Activated CD4-positive, alpha-beta T cell treated with anti-CD3 and anti-CD28 coated beads, Interleukin-2, amount 10 ng/mL, durations not matched to agents 24 days and 14 days (primary cell): ENCODE measurements at places on chromosomes 16 and 17. TPM values are rescaled to one million over a fixed set of nuclear protein-coding genes. Genes with fewer than 3 reads are reported as not detected.

GRCh38 chr17:69864462-69864861 is 210.6 kb upstream of the KCNJ16 start:
- no peaks in the 10 kb centered on the region for H3K4me1 ChIP-seq
- no peak overlapping the region for H3K27ac ChIP-seq
- no peaks in the 10 kb centered on the region for H3K36me3 ChIP-seq
- no peak overlapping the region for H3K4me3 ChIP-seq

GRCh38 chr16:4664538-4665418 is 28.6 kb upstream of the NUDT16L1 start:
- peak overlapping the region; percentile 88 for H3K27ac ChIP-seq
- peaks cover 41% of the 10 kb centered on the region for H3K4me1 ChIP-seq
- peak; percentile 90 for DNase-seq
- H3K4me3 ChIP-seq = peak overlapping the region; percentile 77
- H3K27me3 ChIP-seq = no peaks in the 10 kb centered on the region

DNA sequence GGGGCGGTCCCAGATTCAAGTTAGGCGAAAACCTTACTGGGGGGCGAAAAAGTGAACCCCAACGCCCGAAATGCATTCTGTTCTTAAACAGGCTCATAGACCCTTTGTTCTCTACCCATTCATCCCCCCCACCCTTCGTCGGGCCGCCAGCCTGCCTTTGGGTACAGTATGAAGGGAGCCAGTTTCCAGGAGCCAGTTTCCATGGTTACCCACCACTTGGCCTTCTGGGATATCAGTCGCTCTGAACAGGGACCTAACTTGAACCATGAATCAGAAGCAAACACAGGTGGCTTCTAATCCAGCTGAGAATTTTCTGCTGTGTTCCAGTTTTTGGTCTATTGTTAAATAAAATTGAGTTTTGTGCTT is 532 bp downstream of the DHX40 start:
- H3K27ac ChIP-seq = peak overlapping the region; percentile 100
- peaks cover 11% of the 10 kb centered on the region for H3K36me3 ChIP-seq
- peaks cover 2% of the 10 kb centered on the region for H3K27me3 ChIP-seq
- peak; percentile 89 for DNase-seq
- H3K4me1 ChIP-seq = peaks cover 21% of the 10 kb centered on the region
- H3K4me3 ChIP-seq = peak overlapping the region; percentile 100

GRCh38 chr17:17810084-17810894 is 26.5 kb downstream of the SREBF1 start:
- peaks cover 10% of the 10 kb centered on the region for H3K4me1 ChIP-seq
- H3K27ac ChIP-seq = no peak overlapping the region
- H3K27me3 ChIP-seq = no peaks in the 10 kb centered on the region
- peaks cover 34% of the 10 kb centered on the region for H3K36me3 ChIP-seq
- H3K4me3 ChIP-seq = no peak overlapping the region

DNA sequence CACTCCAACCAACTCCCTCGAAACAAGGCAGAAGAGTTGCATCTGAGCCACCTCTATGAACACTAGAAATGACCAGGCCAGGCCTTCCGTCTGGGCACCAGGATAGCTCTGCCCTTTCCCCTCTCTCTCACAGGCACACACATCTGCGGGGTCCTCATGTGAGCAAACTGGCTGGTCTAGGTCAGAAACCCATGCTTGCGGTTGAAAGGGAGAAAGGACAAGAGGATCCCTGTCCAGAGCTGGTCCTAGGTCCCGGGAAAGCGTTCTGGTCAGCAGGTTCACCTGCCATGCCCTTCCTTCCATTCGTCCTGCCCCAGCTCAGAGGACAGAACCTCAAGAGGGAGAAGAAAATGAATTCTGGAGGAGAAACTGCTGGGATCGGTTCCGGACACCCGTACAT is 2.7 kb downstream of the MNT start:
- no peaks in the 10 kb centered on the region for H3K27me3 ChIP-seq
- H3K4me1 ChIP-seq = peaks cover 46% of the 10 kb centered on the region
- H3K36me3 ChIP-seq = peaks cover 8% of the 10 kb centered on the region
- peak overlapping the region; percentile 99 for H3K4me3 ChIP-seq

- no peaks in the 10 kb centered on the region for H3K27me3 ChIP-seq
- peaks cover 1% of the 10 kb centered on the region for H3K36me3 ChIP-seq
- peak overlapping the region; percentile 62 for H3K4me3 ChIP-seq
- peak; percentile 92 for DNase-seq
- peaks cover 50% of the 10 kb centered on the region for H3K4me1 ChIP-seq
These were observed 129.9 kb downstream of the MGAT5B start for GRCh38 chr17:76997981-76998531.

DNA sequence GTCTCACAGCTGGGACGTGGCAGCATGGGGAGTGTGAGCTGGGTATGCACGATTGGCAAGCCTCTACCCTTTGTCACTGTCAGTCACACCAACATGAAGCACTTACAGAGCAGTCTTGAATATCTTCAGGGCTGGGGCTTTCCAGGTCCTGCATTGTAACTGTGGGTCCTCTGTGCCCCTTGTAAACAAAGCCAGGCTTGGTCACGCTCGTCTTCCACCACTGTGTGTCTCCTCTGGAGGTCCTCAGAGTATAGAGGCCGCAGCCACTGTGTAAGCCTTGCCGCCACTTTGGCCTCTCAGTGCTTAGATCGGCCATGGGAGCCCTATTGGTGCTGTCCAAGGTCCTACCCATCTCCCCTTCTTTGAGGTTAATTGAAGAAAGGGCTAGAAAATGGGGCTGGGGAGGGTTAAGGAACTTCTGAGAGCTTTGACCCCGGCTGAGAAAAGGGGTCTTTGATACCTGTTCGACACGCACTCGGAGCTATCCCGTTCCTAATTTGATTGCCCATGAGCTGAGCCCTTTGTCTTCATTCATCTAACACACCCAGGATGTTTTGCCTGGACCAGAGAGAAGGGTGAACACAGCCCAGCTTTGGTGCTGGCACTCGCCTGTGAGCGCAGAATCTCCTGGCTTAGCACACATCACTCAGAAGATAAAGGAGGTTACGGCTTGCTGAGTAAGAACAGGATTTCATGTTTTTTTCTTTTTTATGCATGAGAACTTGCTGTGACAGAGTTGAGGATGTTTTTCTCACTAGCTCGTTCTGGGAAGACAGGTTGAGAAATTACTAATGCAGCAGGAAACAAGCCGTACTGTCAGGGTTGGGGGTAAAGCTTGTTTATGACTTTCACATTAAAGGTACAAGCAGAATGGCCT is 267.9 kb downstream of the CPPED1 start:
- no peaks in the 10 kb centered on the region for H3K27me3 ChIP-seq
- peaks cover 10% of the 10 kb centered on the region for H3K36me3 ChIP-seq
- H3K4me1 ChIP-seq = peaks cover 91% of the 10 kb centered on the region

GRCh38 chr17:79975498-79976134 is 60.1 kb downstream of the TBC1D16 start:
- DNase-seq = no peak
- H3K36me3 ChIP-seq = no peaks in the 10 kb centered on the region
- H3K27ac ChIP-seq = no peak overlapping the region
- peaks cover 2% of the 10 kb centered on the region for H3K27me3 ChIP-seq

- H3K4me3 ChIP-seq = no peak overlapping the region
- peaks cover 1% of the 10 kb centered on the region for H3K36me3 ChIP-seq
- H3K27ac ChIP-seq = no peak overlapping the region
- DNase-seq = no peak
These were observed 1.6 kb downstream of the DOC2B start for GRCh38 chr17:179781-180380.

DNA sequence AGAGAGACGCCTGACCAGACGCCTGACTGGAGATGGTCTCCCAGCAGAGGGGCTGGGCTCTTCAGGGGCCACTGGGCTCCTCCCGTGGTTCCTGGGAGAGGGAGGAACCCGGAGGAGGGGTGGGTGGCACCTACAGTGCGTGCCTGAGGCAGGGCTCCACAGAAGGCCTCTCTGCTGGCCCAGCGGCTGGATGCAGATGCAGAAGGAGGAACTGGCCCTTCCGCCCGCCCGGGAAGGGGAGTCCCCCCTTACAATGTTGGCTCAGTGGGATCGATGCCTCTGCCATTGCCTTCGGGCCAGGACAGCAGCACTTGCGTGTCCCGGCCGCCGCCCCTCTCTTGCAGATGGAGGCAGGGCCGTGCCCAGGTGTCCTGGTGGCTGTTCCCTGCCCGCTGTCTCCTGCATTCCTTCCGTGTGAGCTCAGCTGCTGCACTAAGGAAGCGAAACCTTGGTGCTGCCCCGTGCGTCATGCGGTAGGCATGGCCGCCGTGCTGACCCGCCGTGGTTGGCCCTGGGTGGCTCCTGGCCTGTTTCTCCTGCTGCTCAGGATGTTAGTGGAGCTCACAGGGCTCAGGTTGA is 15.1 kb downstream of the BAIAP2 start:
- no peaks in the 10 kb centered on the region for H3K36me3 ChIP-seq
- no peak overlapping the region for H3K27ac ChIP-seq
- DNase-seq = no peak

- H3K4me3 ChIP-seq = no peak overlapping the region
- H3K27me3 ChIP-seq = peaks cover 3% of the 10 kb centered on the region
- H3K4me1 ChIP-seq = no peaks in the 10 kb centered on the region
- H3K36me3 ChIP-seq = no peaks in the 10 kb centered on the region
- no peak overlapping the region for H3K27ac ChIP-seq
These were observed 352.8 kb downstream of the CDH13 start for GRCh38 chr16:82979406-82980111.

DNA sequence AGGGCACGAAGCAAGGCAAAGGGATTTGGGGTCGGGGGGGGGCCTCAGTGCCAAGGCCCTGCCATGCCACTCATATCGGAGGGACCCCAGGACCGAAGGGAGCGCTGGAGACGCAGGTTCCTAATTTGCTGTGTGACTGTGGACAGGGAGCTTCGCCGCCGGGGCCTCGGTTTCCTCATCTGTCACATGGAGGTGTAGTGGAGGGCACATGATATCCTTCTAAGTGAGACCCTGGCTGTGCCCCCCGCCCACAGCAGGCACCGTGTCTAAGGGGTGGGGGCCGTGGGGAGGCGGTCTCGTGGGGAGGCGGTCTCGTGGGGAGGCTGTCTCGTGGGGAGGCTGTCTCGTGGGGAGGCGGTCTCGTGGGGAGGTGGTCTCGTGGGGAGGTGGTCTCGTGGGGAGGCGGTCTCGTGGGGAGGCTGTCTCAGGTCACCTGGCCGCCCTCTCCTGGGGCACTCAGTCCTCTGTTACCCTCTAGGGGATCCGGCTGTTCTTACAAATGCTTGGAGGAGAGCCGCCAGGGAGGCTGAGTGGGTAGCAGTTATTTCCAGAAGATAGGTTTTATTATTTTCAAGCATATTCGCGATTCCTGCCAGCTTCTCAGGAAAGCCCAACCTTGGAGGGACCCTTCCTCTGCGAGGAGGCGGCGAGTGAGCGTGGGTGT is 205.0 kb downstream of the NTN1 start:
- DNase-seq = no peak
- no peak overlapping the region for H3K27ac ChIP-seq
- no peaks in the 10 kb centered on the region for H3K27me3 ChIP-seq
- no peaks in the 10 kb centered on the region for H3K36me3 ChIP-seq

- H3K27me3 ChIP-seq = no peaks in the 10 kb centered on the region
- no peak overlapping the region for H3K4me3 ChIP-seq
- H3K27ac ChIP-seq = no peak overlapping the region
These were observed 485 bp upstream of the GDPD3 start for GRCh38 chr16:30113711-30114333.

- no peaks in the 10 kb centered on the region for H3K4me1 ChIP-seq
- H3K27me3 ChIP-seq = no peaks in the 10 kb centered on the region
- no peak overlapping the region for H3K4me3 ChIP-seq
- no peak overlapping the region for H3K27ac ChIP-seq
- DNase-seq = no peak
- no peaks in the 10 kb centered on the region for H3K36me3 ChIP-seq
These were observed 714.3 kb downstream of the WWOX start for GRCh38 chr16:78813661-78814311.

DNA sequence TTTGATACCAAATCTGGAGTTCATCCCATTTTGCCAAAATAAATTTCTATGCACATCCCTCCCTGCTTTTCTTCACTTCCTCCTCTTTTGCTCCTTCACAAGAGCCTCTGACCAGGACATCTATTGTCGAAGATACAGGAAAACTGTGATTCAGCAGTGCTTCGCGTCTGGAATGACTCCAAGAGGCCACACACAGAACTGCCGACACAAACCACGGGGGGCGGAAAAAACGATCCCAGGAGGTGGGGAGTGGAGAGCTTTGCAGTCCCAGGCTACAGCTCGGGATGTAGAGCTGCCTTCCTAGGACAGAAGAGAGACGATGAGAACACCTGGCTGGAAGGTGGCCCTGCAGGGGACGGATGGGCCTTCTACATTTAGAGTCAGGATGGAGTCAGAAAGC is 102.8 kb downstream of the XYLT1 start:
- DNase-seq = peak; percentile 68
- peak overlapping the region; percentile 63 for H3K4me3 ChIP-seq
- no peaks in the 10 kb centered on the region for H3K27me3 ChIP-seq
- H3K4me1 ChIP-seq = peaks cover 85% of the 10 kb centered on the region
- H3K36me3 ChIP-seq = peaks cover 9% of the 10 kb centered on the region

DNA sequence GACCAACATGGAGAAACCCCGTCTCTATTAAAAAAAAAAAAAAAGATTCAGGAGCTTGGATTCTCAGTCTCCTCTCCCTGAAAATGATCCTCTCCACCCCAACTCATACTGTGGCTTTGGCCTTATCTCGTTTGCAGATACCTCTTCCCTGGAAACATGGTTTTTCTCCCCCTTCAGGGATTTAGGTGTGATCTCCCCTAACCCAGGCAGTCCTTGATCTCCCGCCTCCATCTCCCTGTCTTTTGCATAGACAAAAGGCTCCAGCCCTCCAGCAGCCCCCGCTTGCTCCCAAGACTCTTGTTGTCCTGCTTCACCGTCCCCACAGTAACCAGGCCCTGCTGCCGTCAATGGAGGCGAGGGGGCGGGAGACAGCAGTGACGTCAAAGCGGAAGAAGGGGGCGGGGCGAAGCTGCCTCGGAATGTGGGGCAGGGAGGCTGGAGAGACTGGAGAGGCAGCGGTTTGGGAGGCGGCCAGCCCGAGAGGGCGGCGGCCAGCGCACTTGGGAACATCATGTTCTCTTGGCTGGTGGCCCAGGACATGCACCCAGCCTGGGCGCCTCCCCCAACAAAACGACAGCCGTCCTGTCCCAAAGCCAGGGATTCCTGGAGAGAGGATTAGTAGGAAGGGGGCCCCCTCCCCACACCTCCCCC is 1.9 kb upstream of the PER1 start:
- peaks cover 19% of the 10 kb centered on the region for H3K36me3 ChIP-seq
- no peak overlapping the region for H3K4me3 ChIP-seq
- peaks cover 48% of the 10 kb centered on the region for H3K4me1 ChIP-seq
- peak; percentile 98 for DNase-seq
- H3K27ac ChIP-seq = no peak overlapping the region

Gene ST3GAL2
- total RNA-seq = 27.9 and 37.0 TPM in 2 replicates

Gene KRT12
- not detected in 2 replicates for total RNA-seq

Gene SDR42E2
- total RNA-seq = 0.07 TPM in 1 of 2 replicates, not detected in the other

Gene C17orf78
- not detected in 2 replicates for total RNA-seq

Gene KRT39
- not detected in 2 replicates for total RNA-seq

Gene LGALS9B
- not detected in 2 replicates for total RNA-seq

Gene SMIM36
- total RNA-seq = not detected in 2 replicates

Gene CASKIN1
- 2.2 and 2.3 TPM in 2 replicates for total RNA-seq
